Psoas muscle (tissue), 8 donors: ENCODE measurements at places on chromosomes 11 and 22. TPM values are rescaled to one million over a fixed set of nuclear protein-coding genes. Genes with fewer than 3 reads are reported as not detected.

GRCh38 chr11:133778161-133778560 lies 67.2 kb downstream of the SPATA19 start:
- no peak overlapping the region for H3K4me3 ChIP-seq
- H3K4me1 ChIP-seq = no peaks in the 10 kb centered on the region
- H3K27ac ChIP-seq = no peak overlapping the region
- H3K27me3 ChIP-seq = peaks cover 11% of the 10 kb centered on the region

- no peak overlapping the region for H3K27ac ChIP-seq
- no peaks in the 10 kb centered on the region for H3K27me3 ChIP-seq
- DNase-seq = no peak
- no peaks in the 10 kb centered on the region for H3K36me3 ChIP-seq
- H3K4me3 ChIP-seq = no peak overlapping the region
Observed at GRCh38 chr11:125935618-125936199, 10.1 kb upstream of the VSIG10L2 start.

- no peaks in the 10 kb centered on the region for H3K27me3 ChIP-seq
- H3K36me3 ChIP-seq = no peaks in the 10 kb centered on the region
Observed at GRCh38 chr11:4482445-4482844, at the start of gene OR52K1. TSS of gene OR52K1 (plus strand) at chr11:4482646. CDS start at chr11:4488901, 6,255 bp downstream.

- H3K36me3 ChIP-seq = no peaks in the 10 kb centered on the region
- H3K27ac ChIP-seq = no peak within 1 kb of the TSS
- H3K27me3 ChIP-seq = no peaks in the 10 kb centered on the region
- peaks cover 4% of the 10 kb centered on the region for H3K4me1 ChIP-seq
- DNase-seq = no peak
Observed at GRCh38 chr22:30245985-30246813, at the start of gene LIF. TSS of gene LIF (minus strand) at chr22:30246759. CDS start at chr22:30246695, 64 bp downstream.

DNA sequence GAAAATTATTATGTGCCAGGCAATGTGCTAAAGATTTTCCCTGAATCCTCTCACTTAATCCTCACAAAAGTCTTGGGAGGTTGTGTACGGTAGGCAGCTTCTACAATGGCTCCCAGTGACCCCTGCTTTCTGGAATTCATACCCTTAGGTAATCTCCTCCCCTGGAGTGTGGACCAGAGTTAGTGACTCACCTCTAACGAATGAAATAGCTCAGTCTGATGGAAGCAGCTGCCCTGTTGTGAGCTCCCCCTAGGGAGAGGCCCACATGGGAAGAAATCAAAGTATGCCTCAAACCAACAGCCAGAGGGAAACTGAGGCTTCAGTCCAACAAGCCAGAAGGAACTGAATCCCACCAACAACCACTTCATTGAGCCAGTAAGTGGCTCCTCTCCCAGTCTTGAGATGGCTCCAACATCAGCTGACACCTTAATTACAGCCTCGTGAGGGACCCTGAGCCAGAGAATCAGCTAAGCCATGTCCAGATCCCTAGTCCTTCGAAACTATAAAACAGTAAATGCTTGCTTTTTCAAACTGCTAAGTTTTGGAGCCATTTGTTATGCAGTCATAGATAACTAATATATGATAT lies 98.9 kb upstream of the ISX start:
- H3K4me3 ChIP-seq = no peak overlapping the region
- peaks cover 2% of the 10 kb centered on the region for H3K27me3 ChIP-seq
- no peak for DNase-seq
- H3K36me3 ChIP-seq = no peaks in the 10 kb centered on the region
- no peak overlapping the region for H3K27ac ChIP-seq

DNA sequence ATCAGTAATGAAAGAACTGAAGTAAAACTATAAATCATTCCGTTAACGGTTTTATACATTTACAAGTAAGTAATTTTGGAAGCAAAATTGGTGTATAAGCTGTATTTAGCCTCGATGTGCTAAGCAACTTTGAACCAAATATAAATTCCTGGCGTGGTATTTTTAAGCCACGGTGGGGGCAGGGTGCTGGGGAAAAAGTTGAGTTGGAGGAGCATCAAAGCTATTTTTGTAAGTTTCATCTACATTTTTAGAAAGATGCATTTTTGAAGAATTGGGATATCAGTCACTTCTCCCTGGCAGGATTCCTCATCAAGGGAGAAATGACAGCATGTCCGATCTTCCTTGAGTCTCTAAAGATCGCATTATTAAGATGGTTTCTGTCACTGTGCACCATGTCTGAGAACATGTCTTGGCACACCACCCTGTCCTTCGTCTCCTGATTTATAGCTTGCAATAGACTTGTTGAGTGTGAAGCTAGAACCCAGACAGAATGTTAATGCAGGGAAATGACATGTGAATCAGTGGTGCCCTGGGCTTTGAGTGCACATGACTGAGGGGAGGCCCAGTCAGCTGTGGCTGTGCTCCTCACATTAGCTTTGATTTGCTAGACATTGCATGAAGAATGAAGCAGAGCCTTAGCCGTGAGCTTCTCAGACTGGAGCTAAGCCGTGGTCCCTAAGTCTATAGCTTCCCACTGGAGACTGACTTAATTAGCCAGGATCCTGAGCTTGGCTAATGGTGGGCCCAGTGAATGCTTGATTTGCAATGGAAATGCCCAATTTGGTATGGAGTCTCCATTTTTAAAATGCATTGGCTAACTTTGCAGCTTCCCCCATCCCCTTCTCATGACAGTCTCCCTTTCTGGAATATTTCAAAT lies 127.0 kb downstream of the COMMD9 start:
- peak overlapping the region; percentile 3 for H3K27ac ChIP-seq
- no peaks in the 10 kb centered on the region for H3K36me3 ChIP-seq
- H3K4me3 ChIP-seq = no peak overlapping the region
- DNase-seq = no peak
- H3K4me1 ChIP-seq = peaks cover 19% of the 10 kb centered on the region

- peaks cover 20% of the 10 kb centered on the region for H3K4me1 ChIP-seq
- H3K4me3 ChIP-seq = peak overlapping the region; percentile 100
Observed at GRCh38 chr22:20319041-20319744, 667 bp downstream of the DGCR6L start.

DNA sequence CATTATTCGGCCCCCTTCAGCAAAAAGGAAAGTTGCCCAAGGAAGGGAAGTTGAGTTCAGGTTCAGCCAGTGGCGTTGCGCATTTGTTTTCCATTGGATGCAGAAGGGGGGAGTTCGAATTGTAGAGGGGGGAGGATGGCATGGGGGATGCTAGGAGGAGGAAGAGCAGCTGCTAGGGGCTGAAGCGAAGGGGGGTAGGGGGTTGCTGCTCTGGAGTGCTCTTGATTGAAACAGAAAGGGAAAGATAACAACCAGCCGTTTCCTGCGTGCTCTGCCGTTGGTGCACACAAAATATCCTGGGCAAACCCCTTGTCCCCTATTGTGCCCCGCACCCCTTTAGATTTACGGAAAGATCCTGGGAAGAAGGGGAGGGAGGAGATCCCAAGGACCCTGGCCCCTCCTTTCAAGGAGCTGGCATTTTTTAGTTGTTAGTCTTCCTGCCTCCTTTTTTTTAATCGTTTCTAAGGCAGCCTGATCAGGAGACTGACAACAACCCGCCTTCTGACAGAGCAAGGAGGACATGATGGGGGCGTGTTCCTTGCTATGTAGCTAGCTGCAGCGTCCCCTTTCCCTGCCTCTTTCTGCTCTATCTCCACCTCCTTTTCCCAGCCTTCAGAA lies 2.1 kb downstream of the KMT2A start:
- H3K4me3 ChIP-seq = peak overlapping the region; percentile 97
- H3K27me3 ChIP-seq = no peaks in the 10 kb centered on the region
- H3K4me1 ChIP-seq = peaks cover 57% of the 10 kb centered on the region
- DNase-seq = peak; percentile 14
- peak overlapping the region; percentile 80 for H3K27ac ChIP-seq

GRCh38 chr22:27551402-27551801 lies 250.2 kb downstream of the MN1 start:
- H3K27ac ChIP-seq = no peak overlapping the region
- H3K27me3 ChIP-seq = no peaks in the 10 kb centered on the region
- no peaks in the 10 kb centered on the region for H3K4me1 ChIP-seq
- H3K36me3 ChIP-seq = no peaks in the 10 kb centered on the region
- no peak overlapping the region for H3K4me3 ChIP-seq

GRCh38 chr22:30694640-30695350 lies at the start of gene OSBP2:
TSS of gene OSBP2 (plus strand) at chr22:30694874. CDS start at chr22:30694910, 36 bp downstream.
- peaks cover 7% of the 10 kb centered on the region for H3K4me1 ChIP-seq
- H3K4me3 ChIP-seq = peak within 1 kb of the TSS; percentile 74
- H3K27ac ChIP-seq = peak within 1 kb of the TSS; percentile 76
- DNase-seq = peak; percentile 44
- H3K36me3 ChIP-seq = no peaks in the 10 kb centered on the region

- no peak for DNase-seq
- H3K27me3 ChIP-seq = no peaks in the 10 kb centered on the region
- no peak overlapping the region for H3K4me3 ChIP-seq
- H3K36me3 ChIP-seq = no peaks in the 10 kb centered on the region
- no peak overlapping the region for H3K27ac ChIP-seq
Observed at GRCh38 chr22:48310289-48310688, 1517.4 kb downstream of the BRD1 start.

GRCh38 chr11:92762121-92762540 lies 207.3 kb upstream of the MTNR1B start:
- no peaks in the 10 kb centered on the region for H3K36me3 ChIP-seq
- H3K4me3 ChIP-seq = no peak overlapping the region
- DNase-seq = no peak

GRCh38 chr11:13761716-13762115 lies 93.2 kb downstream of the FAR1 start:
- no peaks in the 10 kb centered on the region for H3K4me1 ChIP-seq
- no peaks in the 10 kb centered on the region for H3K27me3 ChIP-seq
- no peak overlapping the region for H3K4me3 ChIP-seq
- H3K27ac ChIP-seq = no peak overlapping the region
- DNase-seq = no peak

GRCh38 chr11:11961399-11962028 lies 46.9 kb downstream of the DKK3 start:
- H3K27me3 ChIP-seq = no peaks in the 10 kb centered on the region
- no peaks in the 10 kb centered on the region for H3K4me1 ChIP-seq
- H3K4me3 ChIP-seq = no peak overlapping the region
- H3K27ac ChIP-seq = no peak overlapping the region

DNA sequence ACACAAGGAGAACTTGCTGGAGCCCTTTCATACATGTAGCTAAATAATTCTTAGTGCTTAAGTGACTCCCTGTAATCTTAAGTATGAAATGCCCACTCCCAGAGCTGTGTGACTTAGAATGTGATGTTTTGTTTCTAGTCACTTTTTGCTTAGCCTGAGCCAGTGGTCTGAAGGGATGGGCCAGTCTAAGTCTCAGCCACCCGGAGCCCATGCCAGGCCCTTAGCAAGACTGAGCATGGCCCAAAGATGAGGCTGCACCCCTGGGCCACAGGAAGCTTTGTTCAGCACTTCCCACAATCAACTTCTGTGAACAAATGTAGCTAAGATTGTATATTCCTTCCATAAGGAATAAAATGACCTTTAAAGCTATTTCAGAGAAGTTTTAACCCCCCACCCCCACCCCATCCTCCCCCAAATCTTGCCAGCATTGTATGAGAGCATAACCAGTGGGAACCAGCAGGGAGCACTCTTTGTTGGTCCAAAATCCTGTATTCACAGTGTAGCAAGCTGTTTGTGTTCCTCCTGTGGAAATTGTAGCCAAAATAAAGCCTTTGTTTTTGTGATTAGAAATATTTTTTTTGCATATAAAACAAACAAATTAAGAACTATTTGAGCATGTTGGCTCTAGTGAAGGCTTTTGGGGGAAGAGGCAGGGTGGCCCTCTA lies 73.8 kb upstream of the GAL start:
- peaks cover 5% of the 10 kb centered on the region for H3K36me3 ChIP-seq
- no peaks in the 10 kb centered on the region for H3K27me3 ChIP-seq
- DNase-seq = no peak
- no peak overlapping the region for H3K4me3 ChIP-seq

GRCh38 chr22:37734964-37735451 lies 38.2 kb downstream of the TRIOBP start:
- H3K27ac ChIP-seq = no peak overlapping the region
- no peaks in the 10 kb centered on the region for H3K36me3 ChIP-seq
- peaks cover 5% of the 10 kb centered on the region for H3K27me3 ChIP-seq
- peak; percentile 79 for DNase-seq
- H3K4me1 ChIP-seq = no peaks in the 10 kb centered on the region
- no peak overlapping the region for H3K4me3 ChIP-seq

DNA sequence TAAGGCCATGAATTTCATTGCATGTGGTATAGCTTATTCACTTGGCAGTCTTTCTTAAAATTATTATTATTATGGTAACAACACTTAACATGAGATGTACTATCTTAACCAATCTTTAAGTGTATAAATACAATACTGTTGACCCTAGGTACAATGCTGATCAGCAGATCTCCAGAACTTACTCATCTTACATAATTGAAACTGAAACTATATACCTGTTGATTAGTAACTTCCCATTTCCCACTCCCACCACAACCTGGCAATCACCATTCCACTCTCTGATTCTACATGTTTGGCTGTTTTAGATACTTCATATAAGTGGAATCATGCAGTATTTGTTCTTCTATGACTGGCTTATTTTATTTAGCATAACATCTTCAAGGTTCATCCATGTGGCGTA lies 150.2 kb upstream of the POU2AF2 start:
- no peaks in the 10 kb centered on the region for H3K4me1 ChIP-seq
- no peak for DNase-seq
- no peaks in the 10 kb centered on the region for H3K27me3 ChIP-seq
- H3K27ac ChIP-seq = no peak overlapping the region
- H3K4me3 ChIP-seq = no peak overlapping the region

GRCh38 chr11:126232683-126233082 lies 21.1 kb downstream of the FAM118B start:
- DNase-seq = no peak
- no peak overlapping the region for H3K27ac ChIP-seq
- no peak overlapping the region for H3K4me3 ChIP-seq
- peaks cover 3% of the 10 kb centered on the region for H3K36me3 ChIP-seq
- peaks cover 15% of the 10 kb centered on the region for H3K4me1 ChIP-seq

GRCh38 chr11:26937386-26937785 lies 56.5 kb upstream of the FIBIN start:
- H3K4me1 ChIP-seq = no peaks in the 10 kb centered on the region
- no peak for DNase-seq
- no peaks in the 10 kb centered on the region for H3K36me3 ChIP-seq
- H3K27me3 ChIP-seq = no peaks in the 10 kb centered on the region
- H3K4me3 ChIP-seq = no peak overlapping the region

Gene C11orf86
- not detected for polyA plus RNA-seq

Gene LARGE1
- 91.6 TPM for polyA plus RNA-seq

Gene POTEH
- not detected for polyA plus RNA-seq

Gene PDE3B
- 0.11 TPM for polyA plus RNA-seq

Gene KLHL35
- 0.56 TPM for polyA plus RNA-seq

Gene CDC42EP1
- 3.8 TPM for polyA plus RNA-seq

Gene RHBDD3
- polyA plus RNA-seq = 32.4 TPM

Gene MS4A6E
- polyA plus RNA-seq = not detected

Gene OSBP2
- polyA plus RNA-seq = 1.4 TPM

Gene PHF21B
- polyA plus RNA-seq = 0.03 TPM

Gene OR5AP2
- not detected for polyA plus RNA-seq

Gene FGF3
- not detected for polyA plus RNA-seq

Gene TEX12
- polyA plus RNA-seq = 0.33 TPM

Gene GAB2
- polyA plus RNA-seq = 3.7 TPM

Gene TMEM134
- polyA plus RNA-seq = 81.7 TPM
